Uterus (tissue), 4 donors: ENCODE measurements at places on chromosomes 2 and 18.
A peak's percentile ranks its signal among the peaks of the same experiment; 100 is the strongest.

- DNase-seq, result no peak
These were observed 6.9 kb upstream of the ERICH2 start for GRCh38 chr2:170763232-170763631.

- no peak for DNase-seq
These were observed 49.5 kb downstream of the NFATC1 start for GRCh38 chr18:79445221-79445620.

- no peak for DNase-seq
These were observed 356.5 kb upstream of the HNMT start for GRCh38 chr2:137607722-137608318.

DNA sequence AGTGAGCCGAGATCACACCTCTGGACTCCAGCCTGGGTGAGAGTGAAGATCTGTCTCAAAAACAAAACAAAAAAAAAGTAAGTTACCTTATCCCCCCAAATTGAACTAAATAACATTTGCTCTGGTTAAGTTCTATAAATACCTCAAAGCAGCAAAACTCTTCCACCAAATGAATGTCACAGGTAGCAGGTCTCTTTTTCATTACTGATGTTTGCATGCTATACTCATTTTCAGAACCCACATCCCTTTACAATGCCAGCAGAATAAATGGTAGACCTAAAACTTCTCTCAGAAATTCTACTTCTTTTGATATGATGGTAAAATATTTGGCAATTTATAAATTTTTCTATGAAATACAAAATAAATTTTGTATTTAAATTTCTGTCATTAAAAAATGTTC lies 22.3 kb downstream of the INO80D start:
- DNase-seq, result no peak

GRCh38 chr18:61985681-61986080 lies 92.9 kb upstream of the RNF152 start:
- DNase-seq, result no peak

GRCh38 chr2:41720331-41721251 lies 327.2 kb upstream of the PKDCC start:
- no peak for DNase-seq

DNA sequence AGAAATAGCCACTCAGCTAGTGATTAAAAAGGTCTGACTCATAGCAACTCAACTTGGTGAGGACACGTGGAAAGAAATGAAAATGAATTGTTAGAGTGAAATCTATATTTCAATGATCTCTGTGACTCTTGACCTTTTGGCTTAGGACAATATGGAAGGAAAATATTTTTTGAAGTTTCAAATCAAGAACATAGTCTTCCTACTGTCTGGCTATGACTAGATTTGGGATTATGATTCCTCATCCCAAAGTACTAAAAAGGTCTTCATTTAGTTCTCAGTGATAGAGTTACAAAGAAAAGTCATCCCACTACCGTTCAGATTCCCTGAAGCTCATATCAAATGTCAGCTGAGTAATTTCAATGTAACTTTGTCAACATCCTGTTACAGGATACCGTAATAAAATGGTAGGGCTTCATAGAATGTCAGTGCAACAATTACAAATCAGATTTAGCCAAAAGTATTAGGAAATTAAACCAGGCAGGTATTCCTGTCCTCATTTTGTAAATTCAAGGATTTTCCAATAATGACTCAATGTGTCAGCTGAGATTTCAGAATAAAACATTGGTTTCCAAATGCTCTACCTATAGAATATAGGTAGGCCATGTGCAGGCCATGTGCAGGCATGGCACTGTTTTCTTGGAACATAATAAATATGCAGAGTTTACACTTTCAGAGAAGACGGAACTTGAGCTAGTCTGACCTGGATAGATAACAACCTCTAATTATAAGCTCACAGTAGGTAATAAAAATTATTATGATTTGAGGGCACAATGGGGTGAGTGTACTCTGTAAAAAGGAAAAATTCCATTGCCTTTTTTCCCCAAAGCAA lies 36.0 kb downstream of the ANKRD29 start:
- no peak for DNase-seq

- no peak for DNase-seq
These were observed 40.3 kb upstream of the SIGLEC15 start for GRCh38 chr18:45785134-45785533.

DNA sequence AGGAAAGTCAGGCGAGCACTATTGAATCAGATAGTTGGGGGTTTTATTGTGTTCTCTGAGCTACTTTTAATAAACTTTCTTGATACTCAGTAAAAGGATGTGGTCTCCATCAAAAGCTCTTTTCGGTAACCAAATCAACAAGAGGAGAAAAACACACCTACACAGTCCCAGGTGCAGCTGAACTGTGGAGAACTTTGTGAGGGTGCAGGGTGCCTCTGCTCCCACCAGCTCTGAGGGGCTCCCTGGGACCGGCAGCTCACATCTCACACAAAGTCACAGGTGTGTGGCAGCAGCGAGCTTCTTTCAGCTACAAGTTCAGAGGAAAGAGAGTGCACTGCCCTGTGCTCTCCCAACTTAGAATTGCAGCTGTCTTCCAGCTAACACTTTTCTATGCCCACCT lies 650.4 kb downstream of the RNF144A start:
- DNase-seq, result no peak

DNA sequence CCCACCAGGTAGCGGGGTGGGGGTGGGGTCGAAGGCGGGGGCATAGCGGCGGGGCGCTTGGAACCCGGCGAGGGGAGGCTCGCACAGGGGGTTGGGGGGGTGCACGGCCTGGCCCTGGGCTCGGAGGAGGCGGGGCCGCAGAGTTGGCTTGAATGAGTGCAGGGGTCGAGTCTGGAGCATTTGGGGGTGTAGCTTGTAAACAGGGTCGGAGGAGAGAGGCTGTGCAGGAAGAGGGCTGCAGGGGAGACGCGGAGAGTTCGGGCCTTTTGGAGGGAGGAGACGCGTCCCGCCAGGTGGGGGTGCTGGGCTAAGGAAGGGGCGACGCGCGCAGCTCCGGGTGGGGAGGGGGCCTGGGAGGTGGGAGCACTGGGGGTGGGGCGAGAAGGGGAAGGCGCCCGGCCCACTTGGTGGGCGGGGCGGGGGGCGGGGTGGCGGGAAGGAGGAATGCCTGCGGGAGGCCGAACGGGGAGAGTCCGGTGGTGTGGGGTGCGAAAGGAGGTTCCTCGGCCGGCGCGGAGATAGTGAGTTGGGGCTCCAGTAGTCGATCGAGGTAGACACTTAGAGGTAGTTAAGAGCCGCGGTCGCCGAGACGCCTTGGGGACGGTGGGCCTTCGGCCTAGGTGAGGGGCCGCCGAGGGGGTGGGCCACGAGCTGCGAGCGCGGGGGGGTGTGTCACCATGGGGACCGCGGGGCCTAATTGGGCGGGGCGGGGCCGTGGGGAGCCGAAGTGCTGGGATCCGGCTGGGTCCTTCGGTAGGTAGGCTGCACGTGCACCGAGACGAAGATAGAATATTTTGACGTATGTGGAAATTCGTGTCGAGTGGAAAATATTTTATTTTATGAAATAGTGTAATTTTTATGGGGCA lies 774 bp downstream of the MSH6 start:
- peak; percentile 62 for DNase-seq
